ENCODE measurements at places on chromosomes 5 and 9. TPM values are rescaled to one million over a fixed set of nuclear protein-coding genes. Genes with fewer than 3 reads are reported as not detected.

GRCh38 chr5:10726913-10727517, 34.0 kb downstream of the DAP start:
- DNase-seq = no peak

GRCh38 chr5:179227580-179228311, 117.5 kb downstream of the ADAMTS2 start:
- DNase-seq = no peak

DNA sequence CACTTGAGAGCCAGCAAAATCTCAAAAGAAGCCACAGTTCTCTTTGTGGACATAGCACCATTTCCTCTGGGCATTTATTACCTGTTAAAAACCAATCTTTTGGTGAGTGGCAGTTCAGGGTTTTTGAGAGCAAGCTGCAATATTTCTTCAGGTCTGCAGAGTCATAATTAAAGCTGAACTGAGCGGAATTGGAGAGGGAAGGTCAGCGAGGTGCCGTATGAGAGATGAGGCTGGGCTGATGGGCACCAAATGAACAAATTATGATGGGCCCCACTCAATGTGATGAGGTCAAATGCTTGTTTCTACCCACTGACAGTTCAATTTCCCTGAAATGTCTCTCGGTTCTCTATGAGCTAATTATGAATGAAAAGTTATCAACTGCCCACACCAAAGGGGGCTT, 231.9 kb downstream of the AP3B1 start:
- no peak for DNase-seq

DNA sequence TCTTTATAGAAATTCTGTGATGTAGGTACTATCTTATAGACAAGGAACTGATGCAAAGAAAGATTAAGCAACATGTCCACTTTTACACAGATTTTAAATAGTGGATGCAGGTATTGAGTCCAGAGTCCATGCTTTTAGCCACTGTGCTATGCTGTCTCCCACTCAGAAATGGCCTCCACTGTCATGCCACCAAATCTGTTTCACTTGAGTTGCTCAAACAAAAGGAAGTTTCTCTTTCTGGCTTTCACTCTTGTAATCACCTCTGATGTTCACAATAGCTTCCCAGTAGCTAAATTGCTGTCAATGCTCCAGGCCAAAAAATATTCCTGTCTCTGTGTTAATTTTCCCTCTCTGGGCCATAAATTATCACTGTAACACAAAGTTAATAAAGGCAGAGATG, 77.0 kb upstream of the RASA1 start:
- DNase-seq = no peak

PTGR1 gene
- 48.7 TPM for total RNA-seq

- DNase-seq = no peak
Measured at GRCh38 chr5:143920772-143921171, 108.8 kb downstream of the HMHB1 start.

KCNT1 gene
- 0.60 TPM for total RNA-seq

DNA sequence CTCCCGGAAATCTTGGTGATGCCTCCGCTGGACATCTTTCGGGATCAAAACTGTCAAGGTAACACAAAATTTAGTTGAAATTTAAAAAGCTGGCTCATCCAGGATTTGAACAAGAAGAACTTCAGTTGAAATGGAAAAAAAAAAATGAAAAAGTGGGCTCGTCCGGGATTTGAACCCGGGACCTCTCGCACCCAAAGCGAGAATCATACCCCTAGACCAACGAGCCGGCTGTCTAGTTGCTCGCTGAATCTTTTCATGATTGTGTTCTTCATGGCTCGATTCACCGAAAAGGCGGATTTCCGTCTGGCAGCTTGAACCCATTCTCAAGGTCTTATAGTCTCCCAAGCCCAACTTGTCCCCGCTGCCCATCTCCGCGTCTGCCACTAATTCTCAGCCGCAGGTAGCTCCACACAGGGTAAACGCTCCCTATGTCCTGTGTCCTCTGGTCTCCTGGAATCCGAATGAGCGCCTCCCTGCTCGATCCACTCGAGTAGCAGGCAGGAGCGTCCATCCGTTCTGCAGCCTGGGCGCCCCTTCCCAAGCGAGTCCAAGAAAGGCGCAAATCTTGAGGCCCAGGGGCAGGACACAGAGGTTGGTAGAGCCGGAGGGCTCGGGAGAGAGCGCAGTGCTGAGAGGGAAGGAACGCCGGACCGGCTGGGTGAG, 16.2 kb downstream of the TRIM7 start:
- peak; percentile 78 for DNase-seq

PDE8B gene
- total RNA-seq = 0.70 TPM

DNA sequence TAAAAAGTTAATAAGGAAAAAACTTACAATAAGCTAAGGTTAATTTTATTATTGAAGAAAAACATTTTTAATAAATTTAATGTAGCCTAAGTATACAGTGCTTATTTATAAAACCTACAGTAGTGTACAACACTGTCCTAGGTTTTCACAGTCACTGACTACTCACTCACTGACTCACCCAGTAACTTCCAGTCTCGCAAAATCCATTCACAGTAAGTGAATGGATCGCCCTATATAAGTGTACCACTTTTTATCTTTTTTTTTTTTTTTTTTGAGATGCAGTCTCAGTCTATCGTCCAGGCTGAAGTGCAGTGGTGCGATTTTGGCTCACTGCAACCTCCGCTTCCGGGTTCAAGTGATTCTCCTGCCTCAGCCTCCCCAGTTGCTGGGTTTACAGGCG, 47.7 kb downstream of the FNIP1 start:
- no peak for DNase-seq

DNA sequence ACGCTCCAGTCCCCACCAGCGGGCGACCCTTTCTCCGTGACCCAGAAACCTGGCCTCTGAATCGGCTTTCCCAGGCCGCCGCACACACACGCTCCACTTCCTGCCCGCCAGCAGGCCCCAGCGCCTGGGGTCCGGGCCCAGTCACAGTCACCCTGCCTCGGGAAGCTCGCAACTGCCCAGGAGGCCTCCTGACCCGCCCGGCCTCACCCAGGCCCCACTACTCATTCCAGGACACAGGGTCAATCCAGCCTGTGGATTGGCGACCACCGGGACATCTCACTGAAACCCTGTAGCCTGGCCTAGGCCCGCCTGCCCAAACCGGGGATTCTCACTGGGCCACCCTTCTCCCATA, 2.7 kb upstream of the IRX4 start:
- no peak for DNase-seq

- DNase-seq = no peak
Measured at GRCh38 chr9:12464400-12464799, 228.8 kb upstream of the TYRP1 start.

DNA sequence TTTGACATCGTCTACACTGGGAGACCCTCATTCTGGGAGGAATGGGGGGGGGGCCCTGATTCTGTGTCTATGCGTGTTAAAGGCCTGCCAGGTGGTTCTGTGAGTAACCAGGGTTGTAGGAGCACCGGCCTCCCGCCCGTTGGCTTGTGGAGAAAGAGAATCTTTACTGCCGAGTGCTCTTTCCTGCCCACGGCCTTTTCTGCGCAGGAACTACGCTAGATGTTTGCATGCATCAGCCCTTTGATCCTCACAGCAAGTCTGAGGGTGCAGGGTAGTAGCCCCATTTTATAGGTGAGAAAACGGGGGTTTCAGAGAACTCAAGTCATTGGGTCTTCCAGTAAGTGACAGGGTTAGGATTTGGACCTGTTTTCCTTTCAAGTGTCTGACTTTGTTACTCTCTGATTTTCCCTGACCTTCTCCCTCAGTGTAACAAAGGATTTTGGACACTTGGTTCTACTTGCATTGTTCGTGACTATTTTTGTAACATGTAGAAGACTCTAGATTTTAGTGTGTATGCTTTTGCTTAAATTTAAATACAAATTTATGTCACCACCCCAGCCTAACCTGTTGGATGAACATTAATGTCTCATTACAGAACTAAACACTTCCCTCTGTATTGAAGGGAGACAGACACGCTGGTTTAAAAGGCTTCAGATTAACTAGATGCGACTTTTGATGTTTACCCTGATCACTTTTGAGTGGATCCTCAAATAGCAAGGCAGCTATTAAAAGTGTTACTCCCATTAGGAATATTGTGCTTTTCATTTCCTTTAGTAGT, 22.0 kb downstream of the MAST4 start:
- DNase-seq = no peak

NME5 gene
- total RNA-seq = 1.6 TPM

DNA sequence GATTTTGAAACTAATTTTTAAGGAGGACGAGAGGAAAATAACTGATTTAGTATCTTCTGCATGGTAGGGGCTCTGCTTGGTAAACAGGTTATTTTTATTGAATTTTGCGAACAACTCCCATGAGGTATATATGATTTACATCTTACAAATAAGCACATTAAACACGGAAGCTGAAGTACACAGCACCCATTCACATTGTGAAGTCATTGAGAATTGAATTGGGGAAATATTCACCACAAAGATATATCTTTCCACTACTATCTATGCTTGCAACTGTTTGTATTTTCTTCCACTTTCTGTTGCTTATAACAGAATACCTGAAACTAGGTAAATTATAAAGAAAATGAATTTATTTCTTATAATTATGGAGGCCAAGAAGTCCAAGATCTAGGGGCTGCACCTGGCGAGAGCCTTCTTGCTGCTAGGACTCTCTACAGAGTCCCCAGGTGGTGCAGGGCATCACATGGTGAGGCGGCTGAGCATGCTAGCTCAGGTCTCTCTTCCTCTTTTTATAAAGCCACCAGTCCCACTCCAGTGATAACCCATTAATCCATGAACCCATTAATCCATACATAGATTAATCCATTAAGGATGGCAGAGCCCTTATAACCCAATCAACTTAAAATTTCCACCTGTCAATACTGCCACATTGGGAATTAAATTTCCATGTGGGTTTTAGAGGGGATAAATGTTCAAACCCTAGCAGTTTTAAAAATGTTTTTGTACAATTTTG, 79.0 kb upstream of the ZNF608 start:
- DNase-seq = no peak

DNA sequence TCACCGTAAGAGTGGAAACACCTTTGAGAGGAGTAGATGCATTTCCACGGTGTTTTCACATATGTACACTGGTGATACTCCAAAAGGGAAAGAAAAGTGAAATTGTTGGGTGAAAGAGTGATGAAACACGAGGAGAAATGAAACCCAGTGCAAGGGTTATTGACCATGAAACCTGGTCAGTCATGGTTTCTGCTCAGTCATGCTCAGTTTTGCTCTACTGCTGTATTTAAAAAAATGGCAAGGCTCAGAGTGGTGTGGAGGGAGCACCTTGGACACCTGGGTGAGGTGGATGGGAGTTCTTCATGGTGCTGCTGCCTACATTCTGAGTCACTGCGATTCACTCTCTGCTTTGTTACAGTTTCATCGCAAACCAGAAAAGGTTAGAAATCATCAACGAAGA, 32.3 kb downstream of the NTRK2 start:
- no peak for DNase-seq

DNA sequence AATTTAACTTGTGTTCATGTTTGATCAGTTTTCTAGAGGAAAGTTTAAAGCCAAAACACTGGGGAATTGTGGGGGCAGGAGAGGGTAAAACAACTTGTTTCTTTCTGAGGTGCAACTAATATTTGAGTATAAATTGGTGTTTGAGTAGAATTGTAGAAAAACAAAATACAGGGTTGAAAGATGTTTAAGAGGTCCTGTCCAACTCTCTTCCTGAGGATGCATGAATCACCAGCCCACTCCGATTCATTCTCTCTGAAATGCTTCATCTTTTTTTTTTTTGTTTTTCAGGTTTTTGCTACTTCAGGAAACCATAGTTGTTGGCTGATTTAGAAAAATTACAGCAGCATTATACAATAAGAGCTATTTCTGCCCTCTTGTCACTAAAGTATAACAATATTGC, 42.4 kb upstream of the TMC1 start:
- no peak for DNase-seq

GRCh38 chr5:32625547-32625946, 40.2 kb downstream of the SUB1 start:
- DNase-seq = no peak

SIT1 gene
- 1.9 TPM for total RNA-seq

DNA sequence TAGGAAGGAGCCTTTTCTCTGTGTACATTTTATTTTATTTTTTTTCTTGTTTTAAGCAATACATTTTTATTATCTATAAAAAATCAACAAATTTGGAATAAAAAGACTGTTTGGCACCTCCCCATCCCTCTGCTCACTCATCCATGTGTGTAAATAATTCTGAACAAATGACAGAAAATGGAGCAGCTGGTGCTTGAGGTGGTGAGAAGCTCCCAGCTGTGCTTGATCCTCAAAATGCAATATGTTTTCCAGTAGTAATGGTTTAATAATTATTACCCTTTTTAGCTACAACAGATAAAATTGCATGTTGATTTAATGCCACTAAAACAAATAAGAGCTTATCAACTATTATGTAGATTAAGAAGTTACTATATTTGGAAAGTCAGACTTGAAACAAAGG, 132.5 kb downstream of the CDH18 start:
- DNase-seq = no peak

UGT3A1 gene
- not detected for total RNA-seq

DNA sequence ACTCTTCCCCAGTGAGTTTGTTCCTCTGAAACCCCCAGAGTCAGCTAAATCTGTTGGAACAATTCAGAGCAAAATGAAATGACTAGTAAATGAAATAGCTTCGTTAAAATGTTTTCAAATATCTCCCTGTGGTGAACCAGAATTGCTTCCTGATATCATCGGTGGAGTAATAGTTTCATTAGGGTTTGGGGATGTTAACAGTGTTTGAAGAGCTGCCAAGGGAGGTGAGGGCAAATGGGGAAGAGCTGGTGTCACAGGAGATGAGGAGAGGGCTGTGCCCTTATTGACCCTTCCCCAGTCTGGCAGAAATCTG, 4.3 kb upstream of the C7 start:
- no peak for DNase-seq

DNA sequence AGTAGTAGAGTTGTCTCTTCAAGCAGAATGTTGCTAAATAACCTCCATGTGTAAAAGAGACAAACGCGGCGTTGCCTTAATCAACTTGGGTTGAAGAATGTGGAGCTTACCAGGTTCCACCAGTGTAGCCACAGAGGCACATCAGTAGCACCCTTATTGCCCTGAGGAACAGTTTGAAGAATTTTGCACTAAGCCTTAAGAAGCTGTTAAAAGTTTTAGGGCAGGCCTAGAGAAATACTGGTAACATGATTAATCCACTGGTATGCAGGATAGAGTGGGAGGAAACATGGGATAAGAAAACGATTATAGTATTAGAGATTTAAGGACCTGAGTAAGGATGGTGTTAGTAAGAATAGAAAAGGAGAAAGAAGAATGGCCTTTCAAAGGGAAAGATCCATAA, 100.6 kb downstream of the ZCCHC7 start:
- DNase-seq = no peak

DNA sequence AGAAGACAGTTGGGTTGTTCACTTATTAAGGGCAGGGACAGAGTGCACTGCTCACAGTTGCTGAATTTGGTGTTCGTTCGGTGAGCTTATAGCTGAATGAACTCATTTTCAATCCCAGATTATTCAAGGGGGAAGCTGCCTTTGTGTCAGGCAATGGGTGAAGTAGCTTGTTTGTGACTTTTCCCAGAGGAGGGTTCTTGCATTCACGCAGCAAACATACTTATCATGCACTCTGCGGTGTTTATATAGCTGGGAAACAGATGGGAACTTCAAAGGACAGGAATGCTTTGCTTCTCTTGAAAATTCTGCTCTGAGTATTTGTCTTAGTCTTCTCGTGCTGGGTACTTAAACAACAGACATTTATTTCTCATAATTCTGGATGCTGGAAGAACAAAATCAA, 64.7 kb upstream of the ABCA1 start:
- no peak for DNase-seq

GRCh38 chr5:16693879-16694278, 77.1 kb upstream of the RETREG1 start:
- DNase-seq = no peak

SH3PXD2B gene
- 5.4 TPM for total RNA-seq

LCN15 gene
- 1.6 TPM for total RNA-seq

GRCh38 chr5:89452081-89452480, 569.1 kb upstream of the MEF2C start:
- no peak for DNase-seq

Measured in mucosa of descending colon (tissue), 3 donors.